ENCODE measurements at places on chromosomes 12 and 14. TPM values are rescaled to one million over a fixed set of nuclear protein-coding genes. Genes with fewer than 3 reads are reported as not detected.

Gene RPL10L
- total RNA-seq = not detected

Gene BDKRB2
- 26.8 TPM for total RNA-seq

Gene ADAM21
- 0.44 TPM for total RNA-seq

Gene SOAT2
- 2.9 TPM for total RNA-seq

Gene CLEC1A
- total RNA-seq = 19.4 TPM

Gene SLC35F4
- total RNA-seq = not detected

DNA sequence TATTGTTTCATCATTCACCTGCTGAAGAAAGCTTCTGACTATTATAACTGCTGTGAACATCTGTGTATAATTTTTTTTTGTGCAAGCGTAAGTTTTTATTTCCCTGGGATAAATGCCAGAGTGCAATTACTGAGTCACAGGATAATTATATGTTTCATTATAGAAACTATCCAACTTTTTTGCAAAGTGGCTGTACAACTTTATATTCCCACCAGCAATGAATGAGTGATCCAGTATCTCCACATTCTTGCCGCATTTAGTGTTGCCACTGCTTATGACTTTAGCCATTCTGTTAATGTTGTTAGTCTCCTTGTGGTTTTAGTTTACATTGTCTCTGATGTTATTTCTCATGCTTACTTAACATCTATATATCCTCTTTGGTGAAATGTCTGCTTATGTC lies 88.1 kb upstream of the CCDC175 start:
- no peak overlapping the region for H3K27ac ChIP-seq
- H3K27me3 ChIP-seq = no peaks in the 10 kb centered on the region
- DNase-seq = no peak
- H3K36me3 ChIP-seq = no peaks in the 10 kb centered on the region
- no peaks in the 10 kb centered on the region for H3K4me1 ChIP-seq

GRCh38 chr12:53036802-53037201 lies 13.1 kb upstream of the TNS2 start:
- H3K36me3 ChIP-seq = peaks cover 36% of the 10 kb centered on the region
- H3K4me3 ChIP-seq = no peak overlapping the region
- no peak overlapping the region for H3K27ac ChIP-seq
- DNase-seq = no peak

DNA sequence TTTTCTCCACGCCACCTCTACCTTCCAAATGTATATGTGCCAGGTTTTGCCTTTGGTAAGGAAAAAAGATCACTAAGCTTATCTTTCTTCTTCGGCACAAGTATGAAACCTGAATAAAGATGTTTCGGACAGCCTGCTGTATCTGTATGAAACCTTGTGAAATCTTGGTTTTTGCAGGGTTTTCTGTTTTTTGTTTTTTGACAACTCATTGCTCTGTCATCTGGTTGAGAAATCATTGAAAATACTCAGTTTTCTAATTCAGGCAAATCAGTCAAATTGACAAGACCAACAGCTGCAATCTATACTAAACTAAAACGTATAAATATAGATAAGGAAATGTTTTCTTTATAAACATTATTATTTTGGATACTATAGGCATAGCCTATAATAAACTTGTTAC lies 63.1 kb upstream of the FGD4 start:
- no peaks in the 10 kb centered on the region for H3K27me3 ChIP-seq
- DNase-seq = no peak
- no peak overlapping the region for H3K27ac ChIP-seq
- no peaks in the 10 kb centered on the region for H3K4me1 ChIP-seq
- no peaks in the 10 kb centered on the region for H3K36me3 ChIP-seq

- DNase-seq = no peak
- no peak overlapping the region for H3K27ac ChIP-seq
- H3K4me3 ChIP-seq = no peak overlapping the region
- no peaks in the 10 kb centered on the region for H3K27me3 ChIP-seq
Observed at GRCh38 chr12:30110498-30110897, 326.8 kb upstream of the TMTC1 start.

DNA sequence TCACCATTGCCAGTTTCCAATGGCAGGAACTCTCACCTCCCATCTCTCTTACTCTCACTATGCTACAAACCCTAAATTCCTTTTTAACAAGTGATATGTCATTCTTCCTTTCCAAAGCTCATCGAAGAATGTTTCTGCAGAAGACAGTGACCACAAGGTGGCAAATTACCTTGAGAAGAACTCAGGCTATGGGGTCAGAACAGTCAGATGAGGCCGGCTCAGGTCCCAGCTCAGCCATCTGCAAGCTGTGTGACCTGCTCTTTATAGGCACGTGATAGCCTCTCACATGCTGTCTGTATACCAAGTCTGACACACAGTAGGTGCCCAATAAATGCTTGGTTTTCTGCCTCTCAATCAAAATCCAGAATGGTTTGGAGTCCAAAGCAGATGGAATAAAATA lies 80.7 kb downstream of the FOXN3 start:
- no peak overlapping the region for H3K27ac ChIP-seq
- no peak overlapping the region for H3K4me3 ChIP-seq
- peaks cover 22% of the 10 kb centered on the region for H3K4me1 ChIP-seq
- DNase-seq = no peak

- no peak overlapping the region for H3K27ac ChIP-seq
- H3K4me3 ChIP-seq = no peak overlapping the region
- H3K27me3 ChIP-seq = no peaks in the 10 kb centered on the region
- DNase-seq = no peak
- H3K36me3 ChIP-seq = no peaks in the 10 kb centered on the region
Observed at GRCh38 chr12:31120392-31121008, 46.8 kb downstream of the DDX11 start.

GRCh38 chr12:90908465-90908864 lies 46.5 kb downstream of the CCER1 start:
- H3K4me3 ChIP-seq = no peak overlapping the region
- H3K4me1 ChIP-seq = no peaks in the 10 kb centered on the region
- H3K36me3 ChIP-seq = no peaks in the 10 kb centered on the region

DNA sequence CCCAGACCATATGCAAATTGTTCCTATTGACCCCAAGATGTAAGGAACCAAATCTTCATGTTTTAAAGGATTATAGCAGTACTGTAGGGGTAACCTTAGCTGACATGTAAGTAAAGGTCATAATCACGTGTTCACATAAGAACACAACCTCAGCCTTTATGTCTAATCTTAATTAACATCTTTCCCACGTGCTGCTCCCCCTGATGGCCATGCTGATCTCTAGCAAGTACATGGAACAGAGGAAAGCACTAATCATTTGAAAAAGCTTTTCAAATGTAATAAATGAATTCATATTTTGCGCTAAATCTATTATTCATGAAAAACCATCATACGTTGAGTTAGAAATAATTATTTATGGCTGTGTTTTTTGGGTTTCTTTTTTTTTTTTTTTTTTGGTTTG lies 30.5 kb upstream of the ITPR2 start:
- H3K4me1 ChIP-seq = no peaks in the 10 kb centered on the region
- H3K27ac ChIP-seq = no peak overlapping the region
- H3K27me3 ChIP-seq = no peaks in the 10 kb centered on the region
- no peaks in the 10 kb centered on the region for H3K36me3 ChIP-seq
- H3K4me3 ChIP-seq = no peak overlapping the region
- DNase-seq = no peak

- no peak overlapping the region for H3K4me3 ChIP-seq
- no peak overlapping the region for H3K27ac ChIP-seq
- H3K4me1 ChIP-seq = no peaks in the 10 kb centered on the region
- peaks cover 95% of the 10 kb centered on the region for H3K36me3 ChIP-seq
- DNase-seq = peak; percentile 43
Observed at GRCh38 chr12:112170376-112170775, 45.0 kb downstream of the TRAFD1 start.

GRCh38 chr14:61655777-61656176 lies 39.5 kb upstream of the HIF1A start:
- peaks cover 12% of the 10 kb centered on the region for H3K4me1 ChIP-seq
- DNase-seq = no peak
- H3K36me3 ChIP-seq = no peaks in the 10 kb centered on the region
- H3K27ac ChIP-seq = no peak overlapping the region
- H3K4me3 ChIP-seq = no peak overlapping the region

- peaks cover 23% of the 10 kb centered on the region for H3K36me3 ChIP-seq
- no peak overlapping the region for H3K4me3 ChIP-seq
- H3K27me3 ChIP-seq = no peaks in the 10 kb centered on the region
- no peaks in the 10 kb centered on the region for H3K4me1 ChIP-seq
Observed at GRCh38 chr12:31479516-31480210, 111.3 kb downstream of the DENND5B start.

GRCh38 chr14:50667996-50668825 lies at the start of gene SAV1:
SAV1 (minus strand) TSS chr14:50668306; CDS start chr14:50667967, 339 bp downstream.
- peaks cover 36% of the 10 kb centered on the region for H3K4me1 ChIP-seq
- H3K36me3 ChIP-seq = no peaks in the 10 kb centered on the region
- H3K4me3 ChIP-seq = peak within 1 kb of the TSS; percentile 90
- H3K27ac ChIP-seq = peak within 1 kb of the TSS; percentile 91

- H3K36me3 ChIP-seq = no peaks in the 10 kb centered on the region
- DNase-seq = no peak
- no peaks in the 10 kb centered on the region for H3K27me3 ChIP-seq
- no peaks in the 10 kb centered on the region for H3K4me1 ChIP-seq
- H3K27ac ChIP-seq = no peak overlapping the region
Observed at GRCh38 chr12:62075870-62076269, 184.3 kb upstream of the USP15 start.

DNA sequence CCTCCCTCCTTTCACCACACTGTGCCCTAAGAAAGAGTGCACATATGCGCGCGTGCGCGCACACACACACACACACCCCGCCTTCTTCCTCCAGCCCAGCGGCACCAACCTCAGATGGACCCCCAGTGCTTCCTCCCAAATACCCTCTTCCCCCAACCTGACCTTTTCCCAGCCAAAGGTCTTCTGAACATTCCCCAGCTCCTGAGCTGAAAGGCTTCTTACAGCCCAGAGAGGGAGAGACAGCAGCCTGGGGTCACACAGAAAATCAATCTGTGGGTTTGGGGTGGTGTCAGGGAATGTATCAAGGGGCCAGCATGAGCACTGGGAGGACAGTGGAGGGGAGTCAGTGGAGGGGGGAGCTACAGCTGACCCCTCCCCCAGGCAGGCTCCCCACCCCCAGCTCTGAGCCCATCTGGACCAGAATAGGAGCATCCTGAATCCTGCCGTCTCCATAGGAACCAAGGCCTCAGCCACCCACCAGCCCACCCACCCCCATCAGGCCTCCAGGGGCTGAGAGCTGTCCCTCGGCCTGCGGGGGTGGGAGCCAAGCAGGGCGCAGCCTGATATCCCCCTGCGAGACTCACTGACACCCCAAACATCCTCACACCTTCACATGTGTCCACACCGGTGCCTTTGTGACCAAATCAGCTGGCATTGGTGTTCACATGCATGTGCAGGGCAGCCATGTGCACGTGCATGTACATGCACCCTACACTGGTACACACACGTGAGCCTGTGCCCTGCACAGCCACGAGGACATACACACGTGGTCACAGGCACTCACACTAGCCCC lies 5.7 kb downstream of the RASAL1 start:
- DNase-seq = no peak
- H3K4me1 ChIP-seq = no peaks in the 10 kb centered on the region
- peak overlapping the region; percentile 80 for H3K27ac ChIP-seq
- H3K27me3 ChIP-seq = peaks cover 24% of the 10 kb centered on the region

- no peaks in the 10 kb centered on the region for H3K27me3 ChIP-seq
- DNase-seq = no peak
- no peak overlapping the region for H3K4me3 ChIP-seq
- H3K4me1 ChIP-seq = no peaks in the 10 kb centered on the region
Observed at GRCh38 chr14:103006991-103007520, 50.3 kb downstream of the CDC42BPB start.

DNA sequence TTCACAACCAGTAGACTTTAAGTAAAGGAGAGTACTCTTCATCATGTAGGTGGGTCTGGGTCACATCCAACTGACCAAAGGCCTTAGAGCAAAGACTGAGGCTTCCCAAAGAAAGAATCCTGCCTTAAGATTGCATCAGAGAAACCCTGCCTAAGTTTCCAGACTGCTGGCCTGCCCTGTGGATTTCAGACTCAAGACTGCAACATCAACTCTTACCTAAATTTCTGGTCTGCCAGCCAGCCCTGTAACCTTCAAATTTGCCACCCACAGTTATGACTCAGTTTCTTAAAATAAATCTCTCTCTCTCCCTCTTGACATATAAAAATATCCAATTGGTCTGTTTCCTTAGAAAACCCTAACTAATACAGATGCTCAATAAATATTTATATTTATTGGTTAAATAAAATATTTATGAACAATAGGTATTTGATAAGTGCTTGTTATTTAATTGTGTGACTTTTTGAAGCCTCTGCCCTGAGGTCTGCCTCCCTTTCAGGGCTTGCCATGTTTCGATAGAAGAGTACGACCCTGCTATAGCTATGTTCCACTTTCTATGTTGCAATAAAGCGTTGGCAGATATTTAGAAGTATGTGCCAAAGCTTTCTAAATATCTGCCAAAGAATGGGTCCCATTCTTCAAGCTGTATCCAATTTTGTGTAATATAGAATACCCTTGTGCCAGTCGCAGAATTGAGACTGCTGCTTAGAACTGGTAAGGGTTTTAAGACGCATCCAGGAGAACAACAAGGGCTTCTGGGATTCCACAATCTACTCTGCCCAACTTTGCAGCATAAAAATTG lies 65.7 kb downstream of the TMEM30B start:
- H3K27ac ChIP-seq = no peak overlapping the region
- no peaks in the 10 kb centered on the region for H3K36me3 ChIP-seq

DNA sequence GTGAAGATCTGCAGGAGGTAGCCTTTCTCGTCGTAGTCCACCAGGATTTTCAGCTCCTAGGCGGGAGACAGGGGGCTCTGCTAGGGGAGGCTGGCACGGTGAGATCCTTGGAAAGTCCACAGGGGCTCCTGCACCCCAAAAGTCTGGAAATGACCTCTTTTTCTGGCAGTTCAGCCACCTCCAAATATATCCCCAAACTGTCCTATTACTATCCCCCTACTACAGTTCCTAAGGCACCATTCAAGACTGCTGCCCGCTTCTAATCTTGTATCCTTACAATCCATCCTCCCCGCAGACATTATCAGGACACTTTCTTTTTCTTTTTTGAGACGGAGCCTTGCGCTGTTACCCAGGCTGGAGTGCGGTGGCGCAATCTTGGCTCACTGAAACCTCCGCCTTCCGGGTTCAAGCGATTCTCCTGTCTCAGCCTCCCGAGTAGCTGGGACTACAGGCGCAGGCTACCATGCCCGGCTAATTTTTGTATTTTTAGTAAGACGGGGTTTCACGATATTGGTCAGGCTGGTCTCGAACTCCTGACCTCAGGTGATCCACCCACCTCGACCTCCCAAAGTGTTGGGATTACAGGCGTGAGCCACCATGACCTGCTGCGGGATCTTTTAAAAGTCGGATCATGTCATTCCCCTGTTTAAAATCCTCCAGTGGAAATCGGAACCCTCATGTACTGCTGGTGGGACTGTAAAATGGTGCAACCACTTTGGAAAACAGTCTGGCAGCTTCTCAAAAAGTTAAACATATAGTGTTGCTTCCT lies 18.5 kb downstream of the HPD start:
- H3K4me3 ChIP-seq = peak overlapping the region; percentile 58
- H3K36me3 ChIP-seq = no peaks in the 10 kb centered on the region
- H3K4me1 ChIP-seq = peaks cover 10% of the 10 kb centered on the region

GRCh38 chr12:91662021-91662420 lies 479.4 kb upstream of the DCN start:
- no peak for DNase-seq
- H3K4me3 ChIP-seq = no peak overlapping the region
- H3K36me3 ChIP-seq = no peaks in the 10 kb centered on the region

GRCh38 chr12:69355363-69356028 lies 4.0 kb upstream of the YEATS4 start:
- H3K27ac ChIP-seq = no peak overlapping the region
- no peak overlapping the region for H3K4me3 ChIP-seq
- H3K4me1 ChIP-seq = no peaks in the 10 kb centered on the region
- no peaks in the 10 kb centered on the region for H3K36me3 ChIP-seq
